ENCODE measurements at places on chromosomes 6 and 20. TPM values are rescaled to one million over a fixed set of nuclear protein-coding genes. Genes with fewer than 3 reads are reported as not detected.

GRCh38 chr6:13673368-13673767, 38.3 kb downstream of the RANBP9 start:
- DNase-seq = no peak

DNA sequence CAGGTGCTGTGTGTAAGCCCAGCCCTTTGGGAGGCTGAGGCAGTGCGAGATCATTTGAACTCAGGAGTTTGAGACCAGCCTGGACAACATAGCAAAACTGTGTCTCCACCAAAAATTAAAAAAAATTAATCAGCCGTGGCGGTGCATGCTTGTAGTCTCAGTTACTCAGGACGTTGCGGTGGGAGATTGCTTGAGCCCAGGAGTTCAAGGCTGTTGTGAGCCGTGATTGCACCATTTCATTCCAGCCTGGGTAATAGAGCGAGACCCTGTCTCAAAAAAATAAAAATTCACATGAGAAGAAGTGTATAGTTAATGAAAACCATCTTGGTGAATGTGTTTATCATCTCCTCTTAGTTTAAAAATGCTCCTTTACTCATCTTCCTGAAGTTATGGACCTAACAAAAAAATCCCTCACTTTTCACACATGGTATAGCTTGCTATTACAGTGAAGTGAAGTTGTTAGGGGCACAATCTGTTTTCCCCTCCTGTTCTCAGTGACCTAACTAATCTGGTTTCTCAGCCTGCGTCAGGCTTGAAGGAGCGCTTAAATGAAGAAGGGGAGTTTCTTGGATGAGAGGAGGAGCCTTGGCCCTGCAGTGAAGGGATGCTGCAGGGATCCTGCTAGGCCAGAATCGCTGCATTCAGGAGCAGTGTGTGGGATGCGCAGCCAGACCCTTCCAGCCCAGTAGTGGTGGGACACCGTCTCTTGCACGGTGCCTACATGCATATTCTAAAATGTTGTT, 45.3 kb downstream of the JARID2 start:
- no peak for DNase-seq

- no peak for DNase-seq
Observed at GRCh38 chr6:166814390-166814789, 142.0 kb downstream of the RNASET2 start.

The CLVS2 gene
- 11.6 TPM for total RNA-seq

GRCh38 chr20:14470977-14471661, 133.7 kb upstream of the FLRT3 start:
- no peak for DNase-seq

DNA sequence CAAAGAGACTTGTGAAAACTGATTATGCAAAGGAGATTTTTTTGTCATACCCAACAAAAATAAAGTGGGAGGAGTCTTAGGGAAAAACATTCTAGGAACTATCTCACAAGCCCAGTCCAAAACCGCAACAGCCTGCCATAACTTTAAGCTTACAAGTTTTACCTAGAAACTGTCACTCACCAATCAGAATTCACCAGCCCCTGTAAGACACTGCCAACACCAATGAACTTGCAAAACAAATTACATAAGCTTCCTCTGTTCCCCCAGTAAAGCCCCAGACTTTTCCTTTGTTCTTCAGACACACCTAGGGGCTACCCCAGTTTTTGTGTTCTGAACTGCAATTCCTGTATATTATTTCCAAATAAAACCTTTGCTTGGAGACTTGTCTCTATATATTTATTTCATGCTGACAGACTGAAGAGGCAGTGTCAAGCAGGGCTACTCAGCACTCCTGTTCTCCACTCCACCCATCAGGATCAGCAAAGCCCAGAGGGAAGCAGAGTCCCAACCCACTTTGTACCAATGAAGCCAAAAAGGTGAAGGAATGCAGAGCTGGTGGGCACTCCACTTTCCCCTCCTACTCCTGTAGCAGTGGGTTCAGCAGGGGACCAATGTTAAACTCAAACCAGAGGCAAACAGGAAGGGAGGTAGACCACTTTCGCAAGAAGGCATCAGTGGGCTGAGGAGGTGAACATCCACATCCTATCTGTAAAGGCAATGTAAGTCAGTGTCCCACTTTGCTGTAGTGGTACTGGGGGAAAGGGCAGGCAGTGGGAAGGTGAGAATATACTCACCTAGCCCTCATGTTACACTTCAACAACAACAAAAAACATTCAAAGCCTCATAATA, 142.5 kb upstream of the RUNX2 start:
- DNase-seq = no peak

The METTL24 gene
- total RNA-seq = 30.7 TPM

DNA sequence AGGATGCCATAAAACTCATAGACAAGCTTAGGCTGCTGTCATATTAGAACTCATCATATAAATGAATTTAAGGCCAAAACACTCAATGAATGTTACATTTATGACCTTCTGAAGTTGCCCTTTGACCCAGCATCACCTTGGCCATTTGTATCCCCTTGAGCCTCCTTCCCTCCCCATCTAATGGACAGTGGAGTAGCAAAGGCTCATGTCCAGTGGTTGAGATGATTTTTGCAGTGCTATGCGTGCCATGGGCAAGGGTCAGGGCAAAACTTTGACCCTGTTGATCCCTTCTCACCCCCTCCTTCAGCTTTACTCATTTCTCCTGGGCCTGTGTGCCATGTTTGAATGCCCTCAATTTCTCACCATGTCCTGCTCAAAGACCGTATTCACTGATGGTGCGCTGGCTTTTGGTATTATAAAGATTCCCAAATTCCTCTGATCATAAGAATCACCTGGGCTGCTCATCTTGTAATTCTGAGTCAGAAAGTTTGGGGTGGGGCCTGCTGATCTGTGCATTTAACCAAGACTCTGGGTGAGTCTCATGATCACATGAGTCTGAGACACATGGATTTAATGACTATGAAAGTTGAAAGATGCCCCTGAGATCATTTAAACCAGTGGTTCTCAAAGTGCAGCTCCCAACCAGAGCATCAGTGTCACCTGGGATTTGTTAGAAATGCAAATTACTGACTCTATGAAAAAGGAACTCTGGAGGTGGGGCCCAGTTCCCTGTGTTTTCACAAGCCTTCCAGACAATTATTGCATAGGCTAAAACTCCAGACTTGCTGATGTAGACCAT, 57.5 kb upstream of the IL20RA start:
- no peak for DNase-seq

The GDAP1L1 gene
- not detected for total RNA-seq

GRCh38 chr6:27532820-27533538, 60.1 kb upstream of the ZNF184 start:
- no peak for DNase-seq

DNA sequence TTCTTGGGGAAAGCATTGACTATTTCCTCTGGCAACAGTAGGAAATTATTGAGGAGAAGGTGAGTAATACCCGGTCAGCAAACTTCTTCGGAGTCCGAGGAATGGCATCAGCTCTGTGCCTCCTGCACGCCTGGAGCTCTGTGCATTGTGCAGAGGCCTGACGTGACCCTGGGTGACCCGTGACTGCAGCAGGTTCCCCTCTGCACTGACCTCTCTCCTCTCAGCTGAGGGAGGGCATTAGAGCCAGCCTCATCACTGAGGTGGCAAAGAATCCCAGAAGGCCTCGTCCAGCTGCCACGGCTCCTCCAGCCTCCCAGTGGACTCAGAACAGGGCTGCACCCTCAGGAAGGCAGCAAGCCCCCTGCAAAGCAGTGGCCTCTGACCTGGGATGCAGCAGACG, 502.9 kb downstream of the CD83 start:
- DNase-seq = no peak

DNA sequence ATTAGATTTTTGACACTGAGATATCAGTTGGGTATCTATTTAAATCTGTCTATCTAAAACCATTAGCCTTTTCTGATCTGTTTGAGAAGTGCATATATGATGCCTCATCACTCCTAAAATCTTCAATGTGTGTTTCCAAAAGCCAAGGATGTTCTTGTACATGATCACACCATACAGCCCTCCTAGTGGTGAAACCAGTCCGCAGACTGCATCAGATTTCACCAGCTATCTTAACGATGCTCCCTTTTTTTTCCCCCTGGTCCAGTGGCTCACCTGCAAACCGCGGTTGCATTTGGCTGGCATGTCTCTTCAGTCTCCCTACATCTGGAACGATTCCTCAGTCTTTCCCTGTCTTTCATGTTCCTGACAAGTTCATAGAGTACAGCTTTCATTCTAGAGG, 4.0 kb downstream of the KIZ start:
- no peak for DNase-seq

The RPL7L1 gene
- 88.1 TPM for total RNA-seq

DNA sequence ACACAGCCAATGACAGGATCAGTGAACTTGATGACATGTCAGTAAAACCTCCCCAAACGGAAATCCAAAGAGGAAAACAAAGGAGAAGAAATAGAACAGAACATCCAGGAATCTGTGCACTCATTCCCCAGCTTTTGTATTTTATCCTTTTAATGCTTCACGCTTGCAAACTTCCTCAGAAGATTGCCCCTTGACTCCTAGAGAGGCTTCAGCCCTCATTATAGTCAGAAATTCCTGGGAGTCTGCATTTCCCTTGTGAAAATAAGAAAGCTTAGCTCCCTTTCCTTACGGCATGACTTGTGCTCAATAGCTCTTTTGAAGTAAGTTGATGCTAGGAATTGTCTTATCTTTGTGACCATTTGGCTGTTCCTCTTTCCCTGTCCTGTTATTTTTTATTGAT, 313.6 kb upstream of the OPRM1 start:
- DNase-seq = no peak

The MLIP gene
- total RNA-seq = not detected

DNA sequence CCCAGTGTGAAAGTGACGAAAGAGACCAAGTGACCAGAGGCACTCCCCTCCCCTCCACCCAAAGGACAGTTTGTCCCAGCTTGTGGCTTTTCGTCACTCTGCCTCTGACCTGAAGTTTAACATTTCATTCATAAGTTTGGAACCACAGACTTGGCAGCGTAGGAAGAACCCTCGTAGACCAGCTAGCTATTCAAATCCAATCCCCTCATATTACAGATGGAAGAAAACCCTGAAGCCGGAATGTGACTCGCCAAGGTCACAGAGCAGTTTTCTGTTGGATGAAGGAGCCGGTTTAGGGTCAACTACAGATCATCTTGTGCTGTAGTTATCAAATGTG, 3.9 kb upstream of the SYS1 start:
- DNase-seq = no peak

GRCh38 chr20:61130156-61130555, 121.9 kb upstream of the CDH4 start:
- no peak for DNase-seq

The ZSCAN12 gene
- total RNA-seq = 3.8 TPM

DNA sequence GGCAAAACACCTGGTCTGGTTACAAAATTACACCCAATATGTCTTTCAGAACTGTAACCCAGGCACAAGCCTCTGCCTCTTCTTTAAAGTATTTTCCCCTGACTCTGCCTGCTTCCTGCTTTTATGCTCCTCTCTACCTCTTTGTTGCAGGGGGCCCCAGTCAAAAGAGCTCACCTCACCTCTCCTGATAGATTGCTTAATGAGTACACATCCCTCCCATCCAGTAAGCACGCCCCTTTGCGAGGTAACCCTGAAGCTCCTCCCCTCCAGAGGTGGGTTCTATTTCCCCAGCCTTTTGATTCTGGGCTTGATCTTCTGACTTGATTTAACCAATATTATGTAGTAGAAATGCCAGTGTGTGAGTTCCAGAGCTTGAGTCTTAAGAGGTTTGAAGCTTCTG, 56.6 kb upstream of the EYA2 start:
- no peak for DNase-seq

The MCHR2 gene
- not detected for total RNA-seq

The ANKEF1 gene
- 5.1 TPM for total RNA-seq

The SNHG17 gene
- total RNA-seq = 9.6 TPM

DNA sequence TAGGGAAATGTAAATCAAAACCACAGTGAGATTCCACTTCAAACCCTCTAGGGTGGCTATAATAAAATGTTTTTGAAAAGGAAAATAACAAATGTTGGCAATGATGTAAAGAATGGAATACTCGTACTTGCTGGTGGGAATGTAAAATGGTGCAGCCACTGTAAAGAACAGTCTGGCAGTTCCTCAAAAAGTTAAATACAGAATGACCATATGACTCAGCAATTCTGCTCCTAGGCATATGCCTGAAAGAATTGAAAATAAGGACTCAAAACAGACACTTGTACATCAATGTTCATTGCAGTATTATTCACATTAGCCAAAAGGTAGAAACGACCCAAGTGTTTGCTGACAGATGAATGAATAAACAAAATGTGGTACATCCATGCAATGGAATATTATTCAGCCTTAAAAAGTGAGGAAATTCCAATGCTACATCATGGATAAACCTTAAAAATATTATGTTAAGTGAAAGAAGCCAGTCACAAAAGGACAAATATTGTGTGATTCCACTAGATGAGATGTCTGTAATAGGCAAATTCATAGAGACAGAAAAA, 10.2 kb upstream of the RNF114 start:
- DNase-seq = no peak

DNA sequence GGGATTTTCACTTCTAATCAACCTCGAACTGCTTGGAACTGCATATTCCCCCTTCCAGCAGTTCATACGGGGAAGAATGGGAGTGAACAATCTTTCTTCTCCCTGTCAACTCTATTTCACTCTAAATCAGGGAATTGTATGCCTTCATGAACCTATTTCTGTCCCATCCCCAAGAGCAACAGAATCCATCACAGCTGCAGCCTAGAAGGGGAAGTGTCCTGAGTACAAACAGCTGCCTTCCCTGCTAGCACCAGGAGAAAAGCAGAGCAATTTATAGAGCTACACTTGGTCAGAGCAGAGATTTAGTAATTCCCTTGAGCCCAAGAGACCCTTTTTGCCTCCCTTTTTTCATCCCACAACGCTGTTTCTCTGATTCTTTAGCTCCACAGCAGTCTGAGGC, 208.4 kb downstream of the ADGRG6 start:
- no peak for DNase-seq

DNA sequence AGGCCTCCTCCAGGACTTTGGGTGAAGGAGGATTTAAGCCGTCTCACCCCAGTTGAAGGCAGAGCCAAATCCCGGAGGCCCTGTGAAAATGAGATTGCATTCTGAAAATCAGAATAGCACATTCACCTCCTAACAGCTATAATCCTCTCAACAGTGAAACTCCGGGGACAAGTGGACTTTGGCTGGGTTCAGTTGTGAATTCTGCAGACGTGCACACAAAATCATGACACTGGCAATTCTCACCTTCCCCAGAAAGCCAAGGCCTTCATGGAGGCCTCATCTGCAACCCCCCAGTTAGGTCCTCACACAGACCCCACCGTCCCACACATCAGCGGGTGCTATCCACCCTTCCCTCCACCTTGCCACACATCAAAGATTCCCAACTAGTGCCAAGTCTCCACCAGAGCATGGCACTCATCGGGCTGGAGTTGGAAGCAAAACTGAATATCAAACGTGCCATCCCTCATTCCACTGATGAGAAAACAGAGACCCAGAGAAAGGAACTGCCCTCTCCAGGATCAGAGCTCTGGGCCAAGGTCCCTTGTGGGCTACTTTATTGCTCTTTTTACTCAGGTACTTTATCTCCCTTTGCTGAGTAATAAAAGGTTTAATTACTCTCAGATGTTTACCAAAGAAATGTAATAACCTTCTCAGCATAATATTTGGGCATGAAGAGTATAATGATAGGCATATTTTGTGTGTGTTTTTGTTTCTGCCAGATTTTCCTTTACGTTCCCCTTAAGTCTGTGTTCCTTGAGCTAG, 4.8 kb upstream of the BTNL2 start:
- DNase-seq = no peak

The OTOR gene
- total RNA-seq = not detected

The SLC52A3 gene
- total RNA-seq = 1.9 TPM

GRCh38 chr20:61963149-61963548, 102.5 kb downstream of the TAF4 start:
- DNase-seq = no peak

The TMEM170B gene
- 10.8 TPM for total RNA-seq

The CSE1L gene
- total RNA-seq = 65.5 TPM

The DCBLD1 gene
- total RNA-seq = 15.5 TPM

All from uterus (tissue), 4 donors.